ENCODE measurements at places on chromosomes 3 and 15.

DNA sequence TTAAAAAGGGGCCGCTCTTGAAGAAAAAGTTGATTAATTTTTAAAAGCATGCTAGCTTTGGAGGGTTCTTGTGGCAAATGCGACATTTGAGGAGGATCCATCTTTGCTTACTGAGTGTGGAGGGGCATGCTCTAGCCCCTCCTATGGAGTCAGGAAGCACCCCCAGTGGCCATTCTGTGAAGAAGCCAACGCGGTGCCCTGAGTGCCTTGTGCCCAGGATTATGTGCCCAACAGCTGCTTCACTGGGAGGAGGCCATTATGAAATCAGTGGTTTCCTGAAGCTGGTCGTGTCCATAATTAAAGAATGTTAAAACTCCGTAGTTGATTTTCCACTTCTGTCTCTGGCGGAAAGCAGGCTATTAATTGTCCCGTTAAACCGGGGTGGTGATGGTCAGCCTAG is 69.1 kb upstream of the TNFAIP8L3 start:
- DNase-seq = no peak

DNA sequence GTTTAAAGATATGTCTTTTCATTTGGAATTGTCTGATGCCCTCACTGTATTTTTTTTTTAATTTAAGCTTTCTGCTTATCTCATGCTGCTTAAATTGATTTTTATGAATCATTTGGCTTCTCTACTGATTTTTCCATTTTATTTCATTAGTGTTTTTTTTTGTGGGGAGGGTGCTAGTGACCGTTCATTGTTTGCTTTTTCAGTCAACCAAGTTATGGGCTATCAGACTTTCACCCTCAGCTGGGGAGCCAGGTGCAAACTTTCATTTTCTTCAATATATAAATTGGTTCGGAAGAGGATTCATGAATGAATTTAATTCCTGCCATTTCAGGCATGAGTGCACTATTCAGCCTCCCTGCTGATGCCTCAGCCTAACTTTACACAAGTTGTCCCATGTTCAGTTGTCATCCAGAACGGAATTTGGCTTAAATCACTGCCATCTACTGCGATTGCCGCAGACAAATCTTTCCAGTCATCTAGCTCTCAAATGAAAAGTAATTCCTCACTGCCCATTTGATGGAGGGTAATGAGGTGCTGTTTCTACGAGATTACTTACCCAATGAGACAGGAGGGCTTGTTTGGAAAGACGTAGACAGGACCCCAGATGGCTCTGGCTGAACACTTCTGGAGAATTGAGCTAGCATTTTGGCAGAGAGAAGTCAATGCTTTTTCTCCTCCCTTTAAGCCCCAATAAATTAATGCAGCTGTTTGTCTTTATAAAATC is 89.9 kb upstream of the RORA start:
- DNase-seq = no peak

GRCh38 chr3:14300721-14301399 is 101.5 kb upstream of the SLC6A6 start:
- no peak for DNase-seq

DNA sequence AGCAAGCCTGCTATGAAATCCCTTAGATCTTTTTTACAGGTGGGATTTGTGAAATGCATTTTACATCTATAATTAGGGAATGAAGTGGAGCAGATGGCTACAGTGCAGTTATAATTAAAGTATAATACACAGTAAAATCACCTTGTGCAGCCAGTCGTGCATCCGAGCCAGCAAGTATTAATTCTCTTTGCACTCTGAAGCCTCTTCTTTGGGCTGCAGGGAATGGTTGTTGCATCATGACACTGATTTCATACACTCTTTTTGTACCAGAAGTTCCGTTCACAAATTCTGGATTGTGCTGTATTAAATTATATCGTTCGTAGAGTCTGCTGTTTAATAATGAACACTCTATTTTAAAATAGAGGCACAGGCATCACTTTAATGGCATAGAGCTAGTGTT is 28.7 kb upstream of the TP63 start:
- no peak for DNase-seq

Measured in suppressor macrophage treated with lipopolysaccharide for 1 hour (primary cell).